Psoas muscle (tissue), 8 donors: ENCODE measurements at places on chromosomes 13 and 19. TPM values are rescaled to one million over a fixed set of nuclear protein-coding genes. Genes with fewer than 3 reads are reported as not detected.

Gene TMPRSS9
- not detected for polyA plus RNA-seq

Gene ISYNA1
- 6.3 TPM for polyA plus RNA-seq

GRCh38 chr19:1394252-1395193 lies 6.8 kb downstream of the GAMT start:
- DNase-seq: no peak

GRCh38 chr19:13116282-13117175 lies at the start of gene TRMT1:
TSS of gene TRMT1 (minus strand) at chr19:13116740. CDS start at chr19:13116399, 341 bp downstream.
- DNase-seq: peak; percentile 96

GRCh38 chr13:50451609-50452008 lies 391.9 kb downstream of the DLEU7 start:
- DNase-seq: no peak

DNA sequence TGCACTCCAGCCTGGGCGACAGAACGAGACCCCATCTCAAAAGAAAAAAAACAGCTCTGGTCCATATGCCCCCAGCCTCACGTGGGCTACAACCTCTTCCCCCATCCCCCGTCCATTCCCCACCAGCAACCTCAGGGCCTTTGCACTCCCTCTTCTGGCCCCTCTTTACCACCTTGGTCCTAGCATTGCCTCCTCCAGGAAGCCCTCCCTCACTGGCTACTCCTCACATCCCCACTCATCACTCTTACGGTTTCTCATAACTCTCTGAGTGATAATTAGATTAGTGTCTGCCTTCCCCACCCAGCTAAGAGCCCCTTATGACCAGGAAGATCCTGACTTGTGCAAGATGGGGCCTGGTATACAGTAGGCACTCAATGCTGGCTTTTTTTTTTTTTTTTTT lies 30.8 kb downstream of the IL12RB1 start:
- no peak for DNase-seq

DNA sequence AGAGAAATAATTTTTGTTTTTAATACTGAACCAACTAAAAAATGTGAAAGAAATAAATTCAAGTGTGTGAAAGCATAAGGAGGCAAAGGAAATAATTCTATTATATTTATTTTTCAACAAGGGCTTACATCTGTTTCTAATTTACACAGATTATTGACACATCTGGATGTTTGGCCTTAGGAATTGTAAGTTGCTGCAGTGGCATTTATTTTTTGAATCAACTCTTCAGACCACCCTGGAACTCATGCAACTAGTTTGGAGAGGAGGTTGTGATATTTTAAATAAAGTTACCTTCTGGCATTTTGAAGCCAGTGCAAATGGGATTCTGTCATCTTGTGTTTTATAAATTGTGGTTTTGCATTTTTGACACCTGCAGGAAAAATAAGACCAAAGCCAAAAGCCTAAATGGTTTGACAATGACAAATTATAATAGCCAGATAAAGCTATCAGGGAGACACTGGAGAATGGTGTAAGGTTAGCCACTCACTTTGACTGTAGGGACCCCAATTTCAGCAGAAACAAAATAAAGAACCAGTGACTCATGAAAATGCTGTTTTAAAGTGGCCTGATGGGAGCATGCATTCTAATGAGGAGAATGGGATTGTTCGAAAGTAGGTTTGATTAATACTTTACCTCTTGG lies 192.9 kb downstream of the KLF5 start:
- DNase-seq: no peak

DNA sequence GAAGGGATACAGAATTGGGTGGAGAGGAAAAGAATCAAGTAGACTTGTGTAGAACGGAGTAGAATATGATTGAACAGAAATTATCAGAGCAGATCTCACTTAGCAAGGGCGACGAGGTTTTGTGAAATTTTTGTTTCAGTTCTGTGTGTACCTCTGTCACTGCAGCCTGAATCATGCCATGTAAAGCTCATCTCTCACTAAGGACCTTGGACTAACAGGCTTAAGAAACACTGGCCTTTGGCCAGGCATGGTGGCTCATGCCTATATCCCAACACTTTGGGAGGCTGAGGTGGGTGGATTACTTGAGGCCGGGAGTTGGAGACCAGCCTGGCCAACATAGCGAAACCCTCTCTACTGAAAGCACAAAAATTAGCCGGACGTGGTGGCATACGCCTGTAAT lies 62.6 kb downstream of the MYH14 start:
- DNase-seq: no peak

DNA sequence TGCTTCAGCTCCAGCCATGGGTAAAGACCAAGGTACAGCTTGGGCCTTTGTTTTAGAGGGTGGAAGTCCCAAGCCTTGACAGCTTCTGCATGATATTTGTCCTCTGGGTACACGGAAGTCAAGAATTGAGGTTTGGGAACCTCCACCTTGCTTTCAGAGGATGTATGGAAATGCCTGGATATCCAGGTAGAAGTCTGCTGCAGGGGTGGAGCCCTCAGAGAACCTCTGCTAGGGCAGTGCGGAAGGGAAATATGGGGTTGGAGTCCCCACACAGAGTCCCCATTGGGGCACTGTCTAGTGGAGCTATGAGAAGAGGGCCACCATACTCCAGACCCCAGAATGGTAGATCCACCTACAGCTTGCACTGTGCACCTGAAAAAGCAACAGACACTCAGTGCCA lies 23.0 kb upstream of the MYO16 start:
- DNase-seq: no peak

- DNase-seq: no peak
Measured at GRCh38 chr13:97133955-97134354, 88.2 kb upstream of the MBNL2 start.

DNA sequence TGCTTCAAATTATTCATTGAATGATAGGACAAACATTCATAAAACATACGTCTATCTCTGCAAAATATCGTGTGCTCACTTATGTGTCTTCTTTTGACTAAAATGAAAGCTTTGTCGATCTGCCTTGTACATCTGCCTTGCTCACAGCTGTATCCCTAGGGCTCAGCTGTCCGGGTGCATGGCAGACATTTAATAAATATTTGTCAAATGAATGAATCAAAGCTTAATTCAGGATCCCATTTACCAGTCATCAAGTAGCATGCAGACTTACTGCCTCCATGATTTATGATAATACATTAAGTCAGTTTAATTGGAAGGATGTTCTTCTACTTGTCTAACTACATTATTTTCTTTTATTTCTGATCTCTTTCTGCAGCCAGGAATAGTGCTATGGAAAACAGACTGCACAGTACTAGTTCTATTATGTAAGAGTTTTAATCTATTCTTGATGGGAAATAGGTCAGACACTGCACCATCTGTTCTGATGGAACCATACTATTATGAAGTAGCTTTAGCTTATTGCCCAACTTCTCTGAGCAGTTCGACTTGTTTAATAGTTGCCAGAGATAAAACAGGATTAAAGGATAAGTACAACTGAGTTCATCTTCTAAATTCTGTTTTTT lies 13.2 kb downstream of the SLC46A3 start:
- no peak for DNase-seq

- DNase-seq: no peak
Measured at GRCh38 chr13:30164146-30164545, 143.2 kb downstream of the KATNAL1 start.

DNA sequence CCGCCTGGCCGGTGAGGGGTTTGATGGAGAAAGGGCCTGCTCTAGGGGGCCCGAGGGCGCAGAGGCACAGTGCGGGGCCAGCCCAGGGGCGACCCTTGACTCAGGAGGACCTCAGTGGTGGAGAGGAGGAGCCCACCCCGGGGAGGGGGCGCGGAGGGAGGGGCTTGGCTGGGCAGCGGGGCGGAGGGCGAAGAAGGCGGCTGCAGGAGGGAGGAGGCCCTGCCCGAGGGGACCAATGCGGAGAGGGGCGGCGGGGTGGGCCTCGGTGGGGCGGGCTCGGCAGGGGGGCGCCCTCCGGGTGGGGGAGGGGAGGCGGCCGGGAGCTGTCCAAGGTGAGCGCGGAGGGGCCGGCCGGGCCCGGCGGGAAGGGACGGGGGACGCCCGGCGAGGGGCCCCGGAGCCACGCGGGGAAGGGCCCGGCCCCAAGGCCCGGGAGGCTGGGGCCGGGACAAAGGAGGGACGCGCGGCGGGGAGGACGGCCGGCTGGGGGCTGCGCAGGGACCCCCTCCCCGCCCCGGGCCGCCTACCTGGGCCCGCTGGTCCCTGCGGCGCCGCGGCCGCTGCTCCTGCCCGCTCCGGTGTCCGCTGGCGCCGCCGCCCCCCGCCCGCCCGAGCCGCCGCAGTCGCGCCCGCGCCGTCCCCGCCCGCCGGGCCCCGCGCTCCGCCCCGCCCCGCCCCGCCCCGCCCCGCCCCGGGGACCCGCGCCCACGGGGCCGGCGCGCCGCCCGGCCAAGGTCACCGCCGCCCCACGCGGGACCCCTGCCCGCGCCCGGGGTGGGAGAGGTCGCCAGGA lies at the start of gene DIRAS1:
Gene DIRAS1, minus strand, starts transcription at position 596 of the 793 bp plus-strand sequence. CDS start 3,566 bp downstream, outside the sequence.
- no peak for DNase-seq

DNA sequence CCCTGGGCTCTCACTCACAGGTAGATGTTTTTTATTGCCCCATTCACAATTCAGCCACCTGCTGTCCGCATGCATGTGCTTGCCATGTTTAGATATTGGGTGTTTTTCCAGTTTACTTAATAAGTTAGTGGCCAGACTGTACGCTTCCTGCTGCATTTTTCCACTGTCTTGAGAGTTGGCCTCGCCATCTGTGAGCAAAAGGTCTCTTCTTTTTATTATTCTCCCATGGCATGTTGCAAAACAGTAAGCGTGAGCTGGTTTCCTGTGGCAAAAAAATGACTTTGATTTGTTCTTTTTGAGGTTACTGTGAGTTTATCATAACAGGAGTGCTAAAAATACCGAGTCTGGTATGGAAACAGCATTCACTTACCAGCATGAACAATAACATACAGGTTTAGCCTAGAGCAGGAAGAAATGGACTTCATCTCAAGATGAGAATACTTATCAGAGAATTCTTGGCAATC lies 46.0 kb downstream of the SAE1 start:
- no peak for DNase-seq

DNA sequence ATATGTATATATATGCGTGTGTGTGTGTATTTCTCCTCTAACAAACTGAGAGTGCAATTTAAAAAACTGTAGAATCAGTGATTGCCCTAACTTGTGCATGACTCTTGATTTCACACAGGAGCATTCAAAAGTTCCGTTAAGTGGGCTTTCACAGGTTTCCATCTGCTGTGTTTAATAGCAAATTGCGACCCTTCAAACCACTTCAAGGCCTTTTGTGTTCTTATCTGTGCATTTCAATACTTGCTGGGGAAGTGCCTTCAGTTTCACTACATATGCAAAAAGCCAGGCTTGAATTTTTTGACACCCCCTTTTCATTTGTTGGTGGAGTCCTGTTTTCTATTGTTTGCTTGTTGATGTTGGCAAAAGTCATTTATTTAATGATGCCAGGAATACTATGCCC lies 158.0 kb downstream of the TM9SF2 start:
- no peak for DNase-seq

DNA sequence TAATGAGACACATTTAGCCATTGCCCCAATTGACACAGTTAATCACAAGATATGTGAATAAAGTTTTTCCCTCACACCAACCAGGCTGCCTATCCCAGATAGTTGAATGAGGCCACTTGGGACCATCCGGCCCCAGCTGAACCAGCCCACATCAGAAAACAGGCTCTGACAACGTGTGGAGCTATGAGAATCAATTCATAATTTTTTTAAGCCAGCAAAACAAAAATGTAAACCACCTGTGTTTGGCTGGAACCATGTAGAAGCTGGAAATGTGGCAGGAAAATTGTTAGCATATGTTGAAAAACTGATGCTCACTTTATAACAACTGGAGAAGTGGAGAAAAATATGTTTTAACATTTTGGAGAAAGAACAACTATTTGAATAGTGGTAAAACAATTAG lies 1161.3 kb downstream of the SLITRK1 start:
- no peak for DNase-seq

DNA sequence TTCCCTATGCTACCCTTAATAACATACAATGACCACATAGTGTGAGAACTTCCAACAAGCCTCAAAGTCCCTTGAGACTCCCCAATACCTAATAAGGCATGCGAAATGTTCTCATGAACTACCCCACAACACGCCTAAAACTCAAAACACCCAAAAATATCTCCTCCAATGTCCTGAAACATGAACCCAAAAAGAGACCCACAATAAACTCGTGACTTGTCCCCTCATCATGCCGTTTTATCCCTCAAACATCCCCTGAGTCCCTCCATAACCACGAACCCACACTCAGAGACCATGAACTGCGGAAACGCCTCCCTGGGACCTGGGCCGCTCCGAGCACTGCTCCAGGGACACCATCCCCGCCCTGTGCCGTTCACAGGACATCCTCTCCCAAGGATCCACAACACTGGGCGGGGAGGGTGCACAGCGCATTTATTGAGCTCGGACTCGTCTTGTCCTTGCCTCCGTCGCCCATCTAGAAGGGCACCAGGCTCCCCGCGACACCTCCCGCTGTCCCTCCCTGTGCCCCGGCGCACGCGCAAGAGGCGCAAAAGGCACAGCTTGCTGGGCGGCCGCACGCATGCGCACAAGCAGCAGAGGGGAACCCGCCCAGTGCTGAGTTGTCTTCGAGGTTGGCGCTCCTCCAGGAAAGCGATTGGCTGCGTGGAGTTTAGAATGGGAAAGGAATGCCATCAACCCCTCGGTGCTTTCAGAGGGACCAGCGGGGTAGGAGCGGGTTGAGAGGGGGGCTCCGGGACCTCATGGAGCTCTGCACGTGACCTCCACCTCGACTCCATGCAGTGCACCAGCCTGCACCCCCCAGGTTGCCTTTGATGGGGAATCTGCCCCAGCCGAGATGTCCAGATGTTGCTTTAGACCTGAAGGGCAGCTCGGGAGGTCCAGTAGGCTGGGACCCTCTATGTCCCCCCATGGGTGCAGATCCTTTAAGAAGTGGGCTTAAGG lies 8.8 kb downstream of the FXYD3 start:
- peak; percentile 94 for DNase-seq

DNA sequence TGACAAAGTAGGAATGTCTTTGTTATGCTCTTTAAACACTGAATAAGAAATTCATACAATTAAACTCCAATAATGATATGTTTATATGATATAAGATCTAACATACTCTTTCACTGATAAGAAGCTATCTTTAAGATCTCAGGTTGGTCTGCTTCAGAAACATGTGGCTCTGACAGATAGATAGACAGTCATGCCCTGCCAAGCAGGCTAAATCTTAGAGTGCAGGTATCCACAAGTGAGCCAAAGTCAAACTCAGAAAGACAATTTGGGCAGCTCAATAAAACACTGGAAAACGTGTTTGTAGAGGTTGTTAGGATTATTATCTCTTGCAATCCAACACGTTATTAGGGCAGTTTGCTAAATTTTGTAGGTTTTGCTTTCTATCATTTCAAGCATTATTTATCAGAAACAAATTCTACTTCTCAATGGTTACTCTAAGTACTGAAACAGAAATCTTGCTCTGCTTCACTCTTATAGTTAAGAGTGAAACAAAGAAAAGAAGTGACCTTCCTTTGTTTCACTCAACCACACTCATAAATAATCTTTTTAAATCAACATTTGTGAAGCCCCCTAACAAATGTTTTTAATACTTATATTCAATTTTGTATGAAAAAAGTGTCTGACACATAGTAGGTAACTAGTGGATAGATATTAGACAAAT lies 1255.6 kb downstream of the DIAPH3 start:
- no peak for DNase-seq

GRCh38 chr19:5112681-5113575 lies 144.0 kb downstream of the KDM4B start:
- no peak for DNase-seq

GRCh38 chr13:110206185-110206584 lies 100.8 kb downstream of the COL4A1 start:
- DNase-seq: no peak
